Stimulated activated CD4-positive, alpha-beta T cell treated with anti-CD3 and anti-CD28 coated beads, Interleukin-12 subunit alpha, Interleukin-12 subunit beta, amount 100 ng/mL, for 48 hours (primary cell): ENCODE measurements at places on chromosomes 16 and 17.

DNA sequence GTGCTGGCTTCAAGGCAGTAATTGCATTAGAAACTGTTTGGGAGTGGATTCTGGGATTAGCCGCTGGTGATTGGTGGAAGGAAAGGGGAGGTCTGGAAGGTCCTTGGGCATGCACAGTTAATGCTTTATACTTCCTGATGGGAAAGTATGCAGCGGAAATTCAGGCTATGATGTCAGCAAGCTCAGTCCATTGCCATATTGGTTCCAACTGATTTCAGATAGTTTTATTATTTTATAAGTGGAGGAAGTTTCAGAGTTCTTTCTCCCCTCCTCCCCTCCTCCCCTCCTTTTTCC, 8.1 kb upstream of the CMTR2 start:
- DNase-seq, result no peak

GRCh38 chr17:76584427-76585032, 1.1 kb downstream of the ST6GALNAC2 start:
- no peak for DNase-seq

GRCh38 chr17:43327834-43328420, 70.9 kb upstream of the ARL4D start:
- no peak for DNase-seq

GRCh38 chr17:66405836-66406677, 103.6 kb downstream of the PRKCA start:
- no peak for DNase-seq

DNA sequence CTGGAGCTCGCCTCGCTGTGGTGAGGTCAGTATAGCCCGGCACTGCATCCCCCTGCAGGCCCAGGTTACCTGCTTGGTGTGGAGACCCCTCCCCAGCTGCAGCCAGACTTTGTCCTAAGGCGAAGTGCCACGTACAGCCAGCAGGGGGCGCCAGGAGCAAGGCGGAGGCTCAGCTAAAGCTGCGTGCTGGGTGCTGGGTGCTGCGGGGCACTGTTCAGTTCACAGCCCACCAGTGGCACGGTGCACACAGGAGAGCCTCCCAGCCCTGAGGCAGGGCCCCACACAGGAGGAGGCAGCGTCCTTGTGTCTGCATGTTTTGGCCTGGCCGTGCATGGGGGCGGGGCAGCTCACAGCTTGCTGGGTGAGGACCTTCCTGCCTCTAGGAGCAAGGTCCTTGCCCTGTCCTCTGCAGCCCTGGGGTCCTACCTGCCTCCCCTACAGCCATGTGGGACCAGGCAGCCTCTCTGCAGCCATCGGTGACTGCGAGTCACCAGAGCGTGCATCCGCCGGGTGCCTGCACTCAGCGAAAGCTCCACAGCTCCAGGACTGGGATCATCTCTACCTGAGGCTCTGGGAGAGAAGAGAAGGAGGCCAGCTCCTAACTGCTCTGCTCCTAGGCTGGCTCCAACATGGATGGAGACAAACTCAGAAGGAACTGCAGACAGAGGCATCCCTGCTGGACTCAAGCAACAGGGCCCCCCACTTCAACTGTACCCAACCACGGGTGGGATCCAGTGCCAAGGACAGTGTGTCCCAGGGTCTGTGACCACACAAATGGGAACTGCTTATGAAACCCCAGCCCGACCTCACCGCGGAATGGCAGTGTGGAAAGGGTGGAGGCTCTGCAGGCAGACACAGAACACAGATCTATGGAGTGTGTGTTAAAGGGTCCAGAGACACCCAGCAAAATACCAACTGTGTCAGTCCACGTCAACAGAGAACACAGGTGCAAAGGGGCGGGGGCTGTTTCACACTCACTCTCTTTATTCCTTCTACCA, 19.0 kb downstream of the SLC7A5 start:
- peak; percentile 58 for DNase-seq

DNA sequence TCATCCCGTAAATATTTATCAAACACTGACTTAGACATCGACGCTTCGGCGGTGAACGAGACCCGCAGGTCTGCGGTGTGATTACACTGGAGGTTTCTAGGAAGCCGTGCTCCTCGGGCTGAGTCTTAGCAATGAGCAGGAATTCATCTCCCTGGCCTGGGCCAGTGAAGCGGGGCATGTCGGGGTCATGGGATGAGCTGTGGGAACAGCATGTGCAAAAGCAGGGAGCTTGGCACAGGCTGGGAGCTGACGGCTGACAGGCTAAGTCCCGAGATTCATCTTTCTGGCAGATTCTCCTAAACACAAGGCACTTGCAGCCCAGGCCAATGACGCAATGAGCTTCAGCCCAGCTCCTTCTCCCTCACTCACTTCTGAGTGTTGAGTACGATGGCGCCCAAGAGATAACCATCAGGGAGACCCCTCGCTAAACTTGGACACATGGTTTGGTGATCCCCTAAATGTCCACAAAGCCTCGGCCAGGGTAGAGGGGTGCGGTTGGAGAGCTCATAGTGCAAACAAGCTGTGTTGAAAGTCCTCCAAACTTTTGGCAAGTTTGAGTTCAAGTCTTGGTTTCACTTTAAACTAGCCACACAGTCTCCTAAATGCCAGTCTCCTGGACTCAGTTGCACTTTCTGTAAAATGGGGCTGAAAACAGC, 12.8 kb downstream of the CRISPLD2 start:
- DNase-seq, result no peak

DNA sequence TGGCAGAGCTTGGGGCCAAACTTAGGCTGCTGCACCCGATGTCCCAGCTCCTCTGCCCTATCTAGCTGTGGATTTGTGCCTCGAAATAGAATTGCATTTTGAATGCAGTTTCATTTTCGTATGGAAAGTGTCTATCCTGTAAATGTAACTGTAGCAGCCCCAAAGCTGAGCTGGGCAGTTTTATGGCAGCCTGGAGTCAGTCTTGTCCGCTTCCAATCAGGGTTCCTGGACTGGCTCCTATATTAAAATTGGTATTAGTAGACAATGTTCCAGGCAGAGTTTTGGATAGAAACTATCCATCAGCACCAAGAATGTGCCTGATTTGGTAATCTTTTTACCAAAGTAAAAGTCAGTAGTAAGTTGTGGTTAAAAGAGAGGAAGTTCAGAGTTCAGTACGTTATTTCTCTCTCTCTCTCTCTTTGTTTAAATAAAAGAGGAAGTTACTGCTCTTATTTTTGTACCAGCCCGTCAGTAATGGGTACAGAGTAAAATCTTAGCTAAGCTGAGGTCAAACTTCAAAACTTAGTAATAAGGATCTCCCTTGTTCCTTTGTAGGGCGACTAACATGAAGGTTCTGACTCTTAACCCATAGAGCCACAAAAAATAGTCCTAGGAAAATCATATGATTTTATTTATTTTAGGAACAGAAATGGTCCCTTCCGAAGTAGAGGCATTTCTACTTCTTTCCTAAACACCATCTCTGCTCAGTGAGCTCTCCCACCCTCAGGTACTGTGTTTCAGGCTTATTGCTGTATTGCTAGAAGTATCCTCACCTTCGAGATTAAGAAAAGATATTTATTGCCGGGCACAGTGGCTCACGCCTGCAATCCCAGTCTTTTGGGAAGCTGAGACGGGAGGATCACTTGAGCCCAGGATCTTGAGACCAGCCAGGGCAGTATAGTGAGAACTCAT, 28.0 kb downstream of the PRKCB start:
- no peak for DNase-seq

GRCh38 chr17:77421630-77421972, 280.8 kb downstream of the SEC14L1 start:
- no peak for DNase-seq

DNA sequence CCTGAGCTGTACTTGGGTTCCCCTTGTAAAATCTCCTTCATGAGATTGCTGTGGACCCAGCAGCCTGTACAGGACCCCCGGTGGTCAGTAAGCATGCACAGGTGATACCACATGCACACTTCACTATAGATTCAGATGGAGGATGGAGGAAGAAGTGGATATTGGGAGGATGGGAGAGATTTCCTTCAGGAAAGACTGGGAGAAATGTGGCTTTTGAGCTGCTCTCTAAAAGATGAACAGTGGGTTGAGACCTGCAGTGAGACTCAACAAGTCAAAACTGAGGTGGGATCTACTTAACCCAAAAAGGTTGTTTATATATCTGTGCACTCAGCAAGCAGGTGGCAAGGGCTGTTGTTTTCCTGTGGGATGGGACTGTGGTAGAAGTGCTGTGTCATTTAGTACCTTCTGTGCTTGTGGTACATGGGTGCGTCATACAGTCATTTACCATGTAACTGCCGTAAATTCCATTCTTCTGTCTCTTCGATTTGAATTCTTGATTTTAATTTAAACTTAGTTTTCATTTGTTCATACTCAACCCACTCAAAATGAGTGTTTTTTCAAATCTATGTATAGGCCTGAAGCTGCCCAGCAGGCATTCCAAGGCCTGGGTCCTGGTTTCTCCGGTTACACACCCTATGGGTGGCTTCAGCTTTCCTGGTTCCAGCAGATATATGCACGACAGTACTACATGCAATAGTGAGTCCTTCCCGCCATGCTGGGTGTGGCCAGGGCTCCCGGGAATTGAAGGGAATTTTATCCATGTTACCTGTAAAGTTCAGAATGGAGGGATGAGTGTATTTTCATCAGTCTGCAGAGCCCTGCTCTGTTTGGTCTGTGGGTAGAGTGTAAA, 6.9 kb downstream of the HERPUD1 start:
- peak; percentile 38 for DNase-seq

DNA sequence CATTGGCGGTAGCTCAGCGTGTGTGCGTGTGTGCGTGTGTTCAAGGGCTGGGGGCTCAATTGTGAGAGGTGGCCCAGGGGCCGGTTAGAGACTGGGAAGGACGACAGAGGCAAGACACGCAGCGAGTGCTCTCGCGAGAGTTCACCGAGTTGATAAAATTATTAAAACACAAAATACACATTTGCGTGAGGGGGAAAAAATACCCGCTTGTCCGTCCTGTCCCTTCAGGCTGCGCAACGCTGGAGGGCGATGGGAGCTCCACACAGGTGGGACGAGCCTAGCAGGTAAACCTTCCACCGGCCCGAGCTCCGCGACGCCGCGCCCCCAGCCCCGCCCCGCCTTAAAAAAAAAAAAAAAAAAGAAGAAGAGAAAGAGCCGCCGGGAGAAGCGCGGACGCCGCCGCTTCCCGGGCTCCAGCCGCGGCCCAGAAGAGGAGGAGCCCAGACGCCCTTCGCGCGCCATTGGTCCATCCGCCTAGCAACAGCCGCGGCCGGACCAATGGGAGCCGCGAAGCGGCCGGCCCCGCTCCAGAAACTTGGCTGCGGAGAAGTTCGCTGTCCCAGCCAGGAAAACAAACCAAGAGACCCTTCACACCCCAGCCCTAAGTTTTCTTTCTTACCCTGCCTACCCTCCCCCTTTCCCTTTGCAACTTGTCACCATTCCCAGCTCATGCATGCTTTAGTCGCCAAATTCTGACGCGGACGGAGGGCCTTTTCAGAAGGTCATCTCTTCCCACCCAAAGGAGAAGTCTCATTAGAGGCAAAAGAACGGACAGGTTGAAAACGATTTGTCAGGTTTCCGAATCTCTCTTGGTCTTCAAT, 169.9 kb upstream of the MAF start:
- peak; percentile 53 for DNase-seq

- DNase-seq, result no peak
These were observed 1.2 kb upstream of the FLYWCH1 start for GRCh38 chr16:2910441-2910969.

- DNase-seq, result no peak
These were observed 2.7 kb upstream of the ACE start for GRCh38 chr17:63474174-63474573.

- DNase-seq, result no peak
These were observed 14.4 kb downstream of the SLFN5 start for GRCh38 chr17:35257208-35257659.

DNA sequence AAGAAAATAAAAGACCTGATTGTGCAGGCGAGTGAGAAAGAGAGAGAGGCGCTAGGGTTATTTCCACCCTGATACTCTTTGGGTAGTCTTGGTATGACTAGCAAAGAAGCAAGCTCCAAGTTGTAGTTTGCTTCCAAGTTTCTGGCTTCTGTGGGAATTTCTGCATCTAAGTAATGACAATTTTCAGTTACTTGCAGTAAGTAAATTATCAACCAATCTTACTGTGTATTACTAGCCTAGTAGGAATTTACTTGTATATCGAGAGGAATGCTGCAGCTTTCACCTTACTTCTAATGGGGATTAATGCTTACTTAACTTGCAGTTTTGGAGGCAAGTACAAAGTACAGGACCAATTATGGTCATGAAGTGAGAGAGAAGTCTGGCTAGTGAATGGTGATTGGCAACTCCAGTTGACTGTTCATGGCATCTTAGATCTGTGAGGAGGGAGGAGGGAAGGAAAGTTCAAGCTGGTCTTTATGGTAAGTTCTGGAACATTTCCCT, 31.9 kb downstream of the TENT4B start:
- DNase-seq, result no peak

DNA sequence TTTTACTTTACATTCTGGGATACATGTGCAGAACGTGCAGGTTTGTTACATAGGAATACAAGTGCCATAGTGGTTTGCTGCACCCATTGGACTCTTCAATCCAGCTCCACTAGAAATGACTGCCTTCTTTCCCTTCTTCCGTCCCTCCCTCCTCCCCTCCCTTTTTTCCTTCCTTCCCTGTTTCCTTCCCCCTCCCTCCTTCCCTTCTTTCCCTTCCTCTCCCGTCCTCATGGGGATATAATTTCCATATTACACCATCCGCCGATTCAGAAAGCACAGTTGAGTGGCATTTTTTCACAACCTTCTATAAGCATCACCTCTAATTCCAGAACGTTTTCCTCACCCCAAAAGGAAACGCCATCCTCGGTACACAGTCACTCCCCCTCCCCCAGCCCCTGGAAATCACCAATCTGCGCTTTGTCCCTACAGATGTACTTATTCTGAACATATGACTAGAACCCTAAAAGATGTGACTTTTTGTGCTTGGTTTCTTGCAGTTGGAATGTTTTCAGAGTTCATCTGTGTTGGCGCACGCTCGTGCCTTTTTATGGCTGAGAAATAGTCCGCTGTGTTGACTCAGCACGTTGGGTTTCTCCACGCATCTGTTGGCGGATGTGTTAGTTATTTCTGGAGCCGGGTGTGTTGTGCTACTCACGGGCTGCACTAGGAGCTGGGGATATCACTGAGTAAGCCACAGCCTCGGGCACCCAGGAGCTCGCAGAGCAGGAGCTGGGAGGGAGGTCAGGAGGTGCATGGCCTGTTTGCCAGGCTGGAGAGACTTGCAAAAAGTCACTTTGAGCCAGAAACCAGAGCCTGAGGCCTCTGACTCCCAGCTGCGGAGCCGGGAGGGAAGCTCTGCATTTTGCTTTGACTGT, 336.4 kb downstream of the SEC14L1 start:
- no peak for DNase-seq

DNA sequence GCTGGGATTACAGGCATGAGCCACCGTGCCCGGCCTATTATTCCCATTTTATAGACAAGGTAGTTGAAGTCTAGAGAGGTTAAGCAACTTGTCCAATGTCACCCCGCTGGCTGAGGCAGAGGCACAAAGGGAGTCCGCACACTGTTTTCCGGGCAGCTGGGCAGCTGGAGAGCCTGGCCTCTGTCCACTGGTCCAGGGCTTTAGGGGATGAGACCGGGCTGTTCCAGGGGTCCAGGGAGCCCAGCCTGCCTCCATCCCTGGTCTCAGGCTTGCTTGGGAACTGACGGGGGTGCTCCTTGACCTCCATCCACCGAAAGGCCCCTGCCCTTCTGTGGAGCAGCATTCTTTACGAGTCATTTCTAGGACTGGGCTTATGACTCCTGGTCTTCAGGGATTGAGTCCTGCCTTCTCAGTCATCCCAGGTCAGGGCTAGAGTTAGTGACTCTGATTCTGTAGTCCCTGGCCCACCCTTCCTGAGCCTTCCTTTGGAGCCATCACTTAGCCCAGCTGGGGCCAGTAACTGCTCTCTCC, 37.5 kb downstream of the SOCS3 start:
- no peak for DNase-seq

GRCh38 chr16:56311208-56312027, 113.9 kb downstream of the AMFR start:
- DNase-seq, result no peak
